Stimulated activated CD4-positive, alpha-beta T cell treated with anti-CD3 and anti-CD28 coated beads, Interleukin-15, amount 100 ng/mL, for 1 hour (primary cell): ENCODE measurements at places on chromosomes 5 and 9.

GRCh38 chr9:2087500-2088313 is 72.6 kb downstream of the SMARCA2 start:
- no peak for DNase-seq

GRCh38 chr5:1930880-1931603 is 48.3 kb upstream of the IRX4 start:
- DNase-seq, result no peak

DNA sequence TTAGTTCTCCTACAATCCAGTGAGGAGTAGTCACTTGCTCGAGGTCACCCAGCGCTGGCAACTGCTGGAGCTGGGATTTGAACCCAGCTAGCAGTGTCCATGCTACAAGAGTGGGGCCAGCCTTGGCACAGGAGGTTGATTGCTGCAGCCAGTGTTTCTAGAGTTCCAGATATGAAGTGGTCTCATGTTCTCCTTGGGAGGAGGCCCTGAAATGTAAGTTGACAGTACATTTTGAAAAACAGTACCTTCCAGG is 802 bp downstream of the CCDC107 start:
- DNase-seq, result no peak

DNA sequence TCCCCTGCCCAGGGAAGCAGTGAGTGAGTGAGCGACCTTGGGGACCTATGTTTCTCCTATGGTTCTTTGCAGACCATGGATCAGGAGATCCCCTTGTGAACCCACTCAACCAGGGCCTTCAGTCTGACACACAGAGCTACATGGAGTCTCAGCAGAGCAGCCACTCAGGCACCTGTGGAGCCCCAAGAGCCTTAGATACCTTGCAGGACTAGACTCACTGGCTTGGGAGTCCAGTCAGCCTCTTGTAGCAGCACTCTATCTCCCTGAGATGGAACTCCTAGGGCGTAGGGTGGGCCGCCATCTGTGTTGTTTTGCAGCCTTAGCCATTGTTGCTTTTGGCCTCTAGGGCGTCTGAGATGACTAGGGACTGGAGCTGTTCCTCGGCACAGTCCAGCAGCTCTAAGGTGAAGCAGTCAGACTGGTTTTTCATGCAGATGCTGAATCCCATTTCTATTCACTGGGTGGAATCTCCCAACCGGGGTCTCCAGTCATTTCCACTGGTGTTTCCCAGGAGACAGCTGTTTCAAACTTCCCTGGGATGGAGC is 284.6 kb upstream of the RPS23 start:
- no peak for DNase-seq

DNA sequence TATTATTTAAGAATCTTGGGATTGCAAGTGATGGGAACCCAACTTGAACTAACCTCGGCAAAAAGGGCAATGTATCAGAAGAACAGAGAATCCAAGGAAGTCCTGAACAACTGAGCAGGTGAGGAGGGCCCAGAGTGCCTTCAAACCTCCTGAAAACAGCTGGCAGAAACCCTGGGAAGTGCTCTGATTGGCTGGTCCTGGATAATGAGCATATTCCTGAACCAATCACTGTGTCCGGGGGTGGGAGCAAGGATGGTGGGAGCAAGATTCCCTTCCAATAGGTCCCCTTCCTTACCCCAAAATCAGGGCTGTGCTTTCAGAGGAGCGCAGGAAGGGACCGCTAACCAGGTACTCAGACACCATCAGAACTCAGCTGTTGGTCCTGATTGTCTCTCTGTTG is 31.9 kb upstream of the TBC1D2 start:
- no peak for DNase-seq

GRCh38 chr5:174549254-174549653 is 175.1 kb upstream of the MSX2 start:
- DNase-seq, result no peak

DNA sequence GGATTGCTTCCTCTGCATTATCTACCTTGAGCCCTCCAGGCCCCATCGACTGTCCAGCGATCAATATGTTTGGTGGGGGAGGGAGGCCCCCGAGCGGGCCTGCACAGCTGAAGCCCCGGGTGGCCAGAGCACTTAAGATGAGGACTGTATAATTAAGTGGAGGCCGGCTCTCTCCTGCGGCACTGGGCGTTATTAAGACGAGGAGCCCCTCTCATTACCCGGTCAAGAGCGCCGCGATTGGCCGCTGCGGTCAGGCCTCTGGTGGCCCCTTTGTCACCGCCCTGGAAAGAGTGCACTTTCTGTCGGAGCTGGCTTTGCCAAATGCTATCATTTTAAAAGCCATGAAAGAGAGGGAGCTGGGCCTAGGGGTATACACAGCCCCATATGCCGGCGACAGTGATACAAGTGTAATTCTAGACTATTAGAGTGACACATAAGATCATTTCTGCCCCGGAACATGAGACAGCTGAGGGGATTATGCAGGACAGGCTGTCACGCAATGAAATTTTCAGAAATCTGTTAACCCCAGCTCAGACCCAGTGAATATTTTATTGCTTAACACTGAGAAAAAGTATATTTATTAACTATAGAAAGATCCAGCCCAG is 106.3 kb upstream of the IRX1 start:
- no peak for DNase-seq

- no peak for DNase-seq
These were observed 413.8 kb downstream of the KDM4C start for GRCh38 chr9:7171396-7172153.

- DNase-seq, result no peak
These were observed 441.3 kb upstream of the PIK3R1 start for GRCh38 chr5:67774267-67774552.
